ENCODE measurements at places on chromosomes 1 and 21.

- no peak for DNase-seq
Observed at GRCh38 chr1:185322636-185323035, 5.6 kb upstream of the IVNS1ABP start.

DNA sequence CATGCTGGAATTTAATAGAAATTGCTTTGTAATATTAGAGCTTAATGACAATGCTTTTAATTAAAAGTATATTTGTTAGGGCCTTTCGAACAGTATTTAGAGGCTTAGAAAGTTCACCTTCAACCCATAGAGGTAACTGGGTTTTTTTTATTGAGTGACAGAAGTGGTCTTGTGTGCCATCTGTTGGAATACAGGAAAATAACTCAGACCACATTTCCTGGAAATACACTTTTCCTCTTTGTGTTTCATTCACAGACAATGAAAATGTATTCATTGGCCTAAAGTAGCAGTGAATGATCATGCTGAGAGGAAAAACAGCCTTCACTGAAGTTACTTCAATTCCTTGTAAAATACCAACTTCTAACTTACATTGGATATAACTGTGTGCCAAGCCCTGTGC, 83.6 kb upstream of the L1TD1 start:
- no peak for DNase-seq

DNA sequence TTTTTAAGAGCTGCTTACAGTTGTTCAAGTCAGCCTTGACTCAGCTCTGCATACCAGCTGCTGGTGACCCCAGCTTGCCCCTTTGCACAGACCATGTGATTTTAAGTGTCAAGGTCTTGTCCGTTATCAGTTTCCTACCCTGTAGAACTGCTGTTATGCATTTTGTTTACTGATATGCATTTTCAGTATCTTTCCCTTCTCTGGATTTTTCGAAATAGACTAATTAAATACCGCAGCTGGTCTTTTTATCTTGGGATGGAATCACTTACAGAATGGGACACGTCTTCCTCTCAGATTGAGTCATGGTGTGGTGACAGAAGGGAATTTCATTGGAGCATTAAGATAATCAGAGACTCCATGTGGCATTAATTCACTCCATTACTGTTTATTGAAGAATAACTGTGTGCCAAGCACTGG, 145.6 kb downstream of the FMN2 start:
- DNase-seq = no peak

DNA sequence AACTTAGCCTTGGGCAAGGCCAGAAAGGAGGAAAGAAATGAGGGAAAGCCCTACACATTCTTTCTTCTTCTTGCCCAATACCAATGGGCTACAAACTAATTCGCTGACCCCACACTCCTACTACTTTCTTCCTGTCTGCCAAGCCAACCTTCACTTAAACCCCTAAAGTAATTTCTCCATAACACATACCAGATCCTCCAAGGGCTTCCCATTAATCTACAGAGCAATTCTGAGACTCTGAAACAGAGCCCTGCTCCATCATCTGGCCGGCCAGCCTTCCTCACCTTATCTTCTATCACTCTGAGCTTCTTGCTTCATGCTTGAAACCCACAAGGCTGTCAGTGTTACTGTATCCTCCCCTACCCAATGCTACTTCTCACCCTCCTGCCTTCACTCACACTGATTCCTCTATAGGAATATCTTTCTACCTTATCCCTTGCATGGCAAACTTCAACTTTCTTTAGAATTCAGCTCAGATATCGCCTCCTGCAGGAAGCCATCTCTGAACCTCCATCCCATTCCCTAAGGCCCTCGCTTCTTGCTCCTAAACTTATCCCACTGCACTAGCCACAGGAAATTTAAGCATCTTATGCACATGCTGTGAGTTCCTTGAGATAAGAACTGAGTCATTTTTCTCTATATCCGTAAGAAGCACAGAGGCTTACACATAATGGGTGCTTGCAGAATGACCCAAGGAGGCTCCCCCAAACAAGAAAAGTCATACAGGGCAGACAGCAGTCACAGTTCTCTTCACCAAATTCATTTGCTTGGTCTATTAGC, 81.9 kb downstream of the JAK1 start:
- DNase-seq = no peak

DNA sequence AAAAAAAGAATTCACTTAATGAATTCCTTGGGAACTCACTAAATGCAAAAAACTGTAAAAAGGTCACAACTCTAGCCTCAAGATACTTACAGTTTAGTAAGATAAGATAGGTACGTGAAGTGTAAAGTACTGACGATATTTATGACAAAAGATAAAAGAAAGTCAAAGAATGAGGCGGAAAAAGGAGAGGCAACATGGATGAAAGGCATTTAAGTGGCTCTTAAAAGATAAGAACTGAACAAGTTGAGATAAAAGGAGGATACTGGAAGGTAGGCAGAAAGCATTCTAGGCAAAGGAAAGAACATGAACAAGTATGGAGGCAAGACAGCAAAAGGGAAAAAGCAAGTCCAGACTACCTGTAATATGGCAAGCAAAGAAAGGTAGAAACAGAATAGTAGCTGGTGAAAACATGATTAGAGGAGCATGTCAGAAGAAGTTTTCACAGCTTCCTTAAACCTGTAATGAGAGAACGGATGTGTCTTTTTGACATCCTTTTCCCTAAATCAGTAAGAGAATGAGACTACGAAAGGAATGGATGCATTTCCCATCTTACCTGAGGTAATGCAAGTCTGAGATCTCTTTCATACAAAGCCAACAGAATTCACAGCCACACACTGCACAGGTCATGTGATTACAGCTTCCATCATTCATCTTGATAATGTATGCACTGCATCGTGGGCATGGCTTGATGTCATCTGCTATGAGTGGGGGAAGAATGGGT, 16.8 kb downstream of the RNF19B start:
- no peak for DNase-seq

All from cortex of kidney (tissue), 1 donor.